ENCODE measurements at places on chromosomes 16 and 17.
A peak's percentile ranks its signal among the peaks of the same experiment; 100 is the strongest.

DNA sequence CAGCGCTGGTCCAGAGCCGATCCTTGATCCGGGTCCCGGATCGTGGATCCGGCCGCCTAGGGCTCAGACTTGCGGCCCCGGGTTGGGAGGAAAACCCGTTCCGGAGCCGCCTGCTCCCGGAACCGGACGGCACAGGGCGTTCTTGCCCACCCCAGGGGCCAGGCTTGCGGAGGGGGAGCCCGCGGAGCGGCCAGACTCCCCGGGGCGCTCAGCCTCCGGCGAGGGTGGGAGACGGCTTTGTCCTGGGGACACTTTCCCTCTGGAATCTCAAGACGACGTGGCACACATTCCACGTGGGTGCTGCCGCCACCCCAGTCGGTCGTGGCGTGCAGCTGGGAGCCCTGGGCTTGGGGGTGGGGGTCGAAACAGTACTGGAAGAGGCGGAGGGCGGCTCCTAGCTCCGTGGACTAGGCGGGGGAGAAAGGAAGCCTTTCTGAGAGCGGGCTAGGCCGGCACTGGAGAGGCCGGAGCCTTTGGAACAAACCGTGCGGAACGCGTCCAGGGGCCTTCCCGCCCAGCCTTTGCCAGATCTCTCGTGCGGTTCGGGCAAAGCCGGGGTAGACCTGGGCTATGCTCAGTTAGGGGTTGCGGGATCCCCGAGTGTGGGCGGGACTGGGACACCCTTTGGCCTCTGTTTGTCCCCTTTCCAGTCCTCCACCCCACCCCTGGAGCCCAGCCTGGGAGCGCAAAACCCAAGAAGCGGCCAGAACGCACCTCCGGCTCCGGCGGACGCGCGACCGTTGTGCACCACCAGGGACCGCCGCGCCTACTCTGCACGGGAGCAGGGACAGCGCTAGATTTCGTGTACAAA, 26.5 kb downstream of the SREBF1 start:
- peak; percentile 90 for DNase-seq

DNA sequence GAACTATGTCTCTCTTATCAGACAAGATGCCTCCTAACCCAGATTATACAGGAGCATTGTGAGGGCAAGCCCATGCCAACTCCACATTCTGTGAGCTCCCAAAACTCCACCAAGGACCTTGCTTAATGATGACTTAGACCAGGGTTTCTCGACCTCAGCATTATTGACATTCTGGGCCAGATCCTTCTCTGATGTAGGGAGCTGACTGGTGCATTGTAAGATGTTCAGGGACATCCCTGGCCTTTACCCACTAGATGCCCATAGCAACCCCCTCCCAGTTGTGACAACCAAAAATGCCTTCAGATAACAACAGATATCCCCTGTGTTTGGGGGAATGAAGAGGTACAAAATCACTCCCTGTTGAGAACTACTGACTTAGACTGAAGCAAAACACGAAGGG, 43.6 kb downstream of the HOXB1 start:
- no peak for DNase-seq

DNA sequence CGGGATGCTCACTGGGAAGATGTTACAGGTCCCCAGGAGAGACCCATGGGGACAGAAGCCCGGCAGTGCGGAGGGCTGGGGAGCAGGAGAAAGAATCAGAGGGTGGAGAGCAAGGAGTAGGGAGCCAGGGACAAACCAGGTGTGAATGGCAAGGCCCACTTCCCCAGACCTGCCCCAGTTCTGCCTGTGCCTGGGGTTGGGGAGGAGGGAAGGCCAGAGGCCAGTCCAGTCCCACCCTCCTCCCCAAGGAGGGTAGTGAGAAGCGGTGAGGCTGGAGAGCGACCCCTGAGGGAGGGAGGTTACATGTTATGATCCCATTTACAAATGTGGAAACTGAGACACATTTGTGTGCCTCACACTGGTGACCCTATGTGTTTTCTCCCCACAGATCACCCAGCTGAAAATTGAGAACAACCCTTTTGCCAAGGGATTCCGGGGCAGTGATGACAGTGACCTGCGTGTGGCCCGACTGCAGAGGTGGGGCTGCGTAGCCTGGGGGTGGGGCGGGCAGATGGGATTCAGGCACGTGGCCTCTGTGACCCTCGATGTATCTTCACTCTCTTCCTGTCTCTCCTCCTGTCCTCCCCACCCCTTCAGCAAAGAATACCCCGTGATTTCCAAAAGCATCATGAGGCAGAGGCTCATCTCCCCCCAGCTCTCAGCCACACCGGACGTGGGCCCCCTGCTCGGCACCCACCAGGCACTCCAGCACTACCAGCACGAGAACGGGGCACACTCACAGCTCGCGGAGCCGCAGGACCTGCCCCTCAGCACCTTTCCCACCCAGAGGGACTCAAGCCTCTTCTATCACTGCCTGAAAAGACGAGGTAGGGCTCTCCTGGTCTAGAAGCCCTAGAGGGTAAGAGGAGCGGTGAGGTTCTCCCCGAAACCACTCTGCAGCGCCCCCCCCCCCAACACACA, 27.5 kb downstream of the TBX4 start:
- no peak for DNase-seq

- no peak for DNase-seq
These were observed 2.3 kb upstream of the CCNF start for GRCh38 chr16:2426941-2427361.

GRCh38 chr17:79747508-79748294, 17.0 kb downstream of the ENPP7 start:
- no peak for DNase-seq

GRCh38 chr16:50699326-50700159, 6.1 kb downstream of the NOD2 start:
- no peak for DNase-seq

DNA sequence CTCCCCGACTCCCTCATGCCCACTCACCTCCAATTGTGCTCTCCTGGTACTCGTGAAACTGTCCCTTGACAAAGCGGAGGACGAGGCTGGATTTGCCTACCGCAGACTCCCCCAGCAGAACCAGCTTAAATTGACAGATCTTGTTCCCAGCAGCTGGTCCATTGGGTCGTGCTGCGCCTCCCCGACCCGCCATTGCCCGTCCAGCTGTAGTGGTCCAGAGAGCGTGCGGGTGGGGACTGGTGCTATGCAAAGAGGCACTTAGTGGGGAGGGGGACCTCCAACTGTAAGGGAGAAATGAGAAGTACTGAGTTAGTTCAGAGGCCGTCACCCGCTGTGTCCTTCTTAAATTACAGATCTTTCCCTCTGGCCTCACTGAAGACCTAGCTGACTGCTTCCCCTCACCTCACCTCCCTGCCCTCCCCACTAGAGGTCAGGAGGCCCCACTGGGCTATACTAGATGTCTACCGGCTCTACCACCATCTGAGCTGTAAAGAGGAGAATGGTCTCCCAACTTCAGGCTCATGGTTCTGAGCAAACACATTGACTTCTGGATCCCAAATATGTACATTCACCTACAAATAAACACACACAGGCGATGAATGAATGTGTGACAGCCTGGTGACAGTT, 7.8 kb downstream of the HSPB9 start:
- no peak for DNase-seq

DNA sequence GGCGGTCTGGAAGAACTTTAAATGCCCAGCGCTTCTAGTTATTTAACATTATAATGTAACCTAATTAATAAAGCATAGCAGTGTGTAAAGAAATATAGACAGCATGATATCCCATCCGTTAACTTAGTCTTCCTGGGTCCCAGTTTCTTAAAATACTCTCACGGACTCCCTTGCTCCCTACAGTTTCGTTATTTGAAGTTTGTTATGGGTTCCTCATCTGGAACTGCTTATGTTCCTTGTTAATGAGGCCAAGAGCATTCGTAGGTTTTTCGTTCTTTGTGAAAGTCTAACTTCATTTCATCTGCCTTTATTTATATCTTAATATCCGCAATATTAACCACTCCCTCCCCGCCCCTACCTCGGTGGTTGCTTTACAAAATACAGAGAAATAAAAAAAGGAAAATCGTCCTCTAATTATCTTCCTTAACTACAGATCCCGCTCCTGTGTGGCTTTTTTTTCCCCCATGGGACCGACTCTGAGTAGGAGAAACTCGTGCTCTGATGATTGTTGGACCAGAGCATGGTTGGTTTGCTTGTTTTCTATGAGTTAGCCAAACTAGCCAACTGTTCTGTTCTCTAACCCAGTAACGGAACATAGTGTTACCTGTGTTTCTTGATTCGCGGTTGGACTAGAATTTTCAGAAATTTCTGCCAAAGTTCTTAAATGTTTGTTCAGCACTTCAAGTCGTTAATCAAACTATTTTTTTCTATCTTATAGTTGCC, 863 bp downstream of the ADPRM start:
- DNase-seq = no peak

DNA sequence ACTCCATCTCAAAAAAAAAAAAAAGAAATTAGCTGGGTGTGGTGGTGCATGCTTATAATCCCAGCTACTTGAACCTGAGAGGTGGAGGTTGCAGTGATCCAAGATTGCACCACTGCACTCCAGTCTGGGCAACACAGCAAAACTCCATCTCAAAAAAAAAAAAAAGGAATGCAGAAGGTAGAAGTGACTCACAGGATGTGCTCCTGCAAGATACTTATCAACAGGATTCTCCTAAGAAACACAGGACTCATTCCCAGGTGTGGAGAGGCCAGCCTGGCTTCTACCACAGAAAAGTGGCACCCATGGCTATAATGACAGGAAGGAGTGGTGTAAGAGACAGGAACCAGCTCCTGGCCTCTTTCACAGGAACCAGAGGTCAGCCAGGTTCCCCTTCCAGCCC, 13.8 kb downstream of the ELMO3 start:
- no peak for DNase-seq

- no peak for DNase-seq
These were observed 183.3 kb downstream of the PARN start for GRCh38 chr16:14446796-14447195.

DNA sequence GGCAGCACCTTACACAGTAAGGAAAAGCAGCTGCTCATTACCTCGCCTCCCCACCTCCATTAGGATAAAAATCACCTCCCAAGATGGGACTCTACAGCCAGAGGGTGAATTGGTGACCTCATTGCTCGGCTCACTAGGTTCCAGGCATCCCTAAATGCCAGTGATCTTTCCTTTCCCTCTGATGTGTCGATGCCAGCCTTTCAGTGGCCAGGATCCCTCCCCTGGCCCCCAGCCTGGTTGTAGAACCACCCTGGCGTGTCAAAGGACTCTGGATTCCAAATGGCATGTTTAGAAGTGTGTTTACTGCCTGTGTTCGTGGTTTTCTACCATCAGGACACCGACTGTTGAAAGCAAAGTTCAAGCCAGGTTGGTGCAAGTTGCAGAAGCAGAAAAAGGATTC, 72.1 kb upstream of the LYRM9 start:
- no peak for DNase-seq

GRCh38 chr17:67427424-67427823, 50.3 kb downstream of the PITPNC1 start:
- no peak for DNase-seq

GRCh38 chr16:86249631-86250030, 260.7 kb upstream of the FOXF1 start:
- no peak for DNase-seq

DNA sequence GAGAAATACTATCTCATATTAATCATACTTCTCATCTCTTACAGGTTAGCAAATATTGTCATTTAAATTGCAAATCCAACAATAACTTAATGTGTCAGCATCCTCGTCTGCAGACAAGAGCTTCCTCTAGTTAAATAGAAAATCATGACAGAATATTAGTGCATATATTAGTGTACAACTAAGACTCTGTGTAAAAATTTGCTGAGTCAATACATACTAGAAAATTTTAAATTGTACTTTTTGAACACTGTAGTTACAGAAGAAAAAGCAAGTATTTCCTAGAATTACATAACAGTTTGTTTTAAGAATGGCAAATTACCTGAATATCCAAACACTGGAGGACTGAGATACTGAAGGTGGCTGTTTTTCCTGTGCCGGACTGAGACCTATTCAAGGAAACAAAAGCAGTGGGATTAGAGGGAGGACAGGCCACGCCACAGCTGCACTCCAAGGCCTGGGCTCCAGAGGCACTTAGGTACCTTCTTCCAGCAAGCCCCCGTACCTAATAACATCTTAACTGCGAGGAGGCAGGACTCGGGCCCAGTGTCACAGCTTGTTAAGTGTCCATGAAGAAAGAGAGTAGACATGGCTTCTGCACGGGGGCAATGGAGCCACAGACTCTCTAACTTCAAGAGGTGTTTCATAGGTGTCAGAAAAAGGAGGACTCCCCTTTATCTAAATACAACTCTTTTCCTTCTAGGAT, 5.3 kb downstream of the EIF4A3 start:
- DNase-seq = no peak

DNA sequence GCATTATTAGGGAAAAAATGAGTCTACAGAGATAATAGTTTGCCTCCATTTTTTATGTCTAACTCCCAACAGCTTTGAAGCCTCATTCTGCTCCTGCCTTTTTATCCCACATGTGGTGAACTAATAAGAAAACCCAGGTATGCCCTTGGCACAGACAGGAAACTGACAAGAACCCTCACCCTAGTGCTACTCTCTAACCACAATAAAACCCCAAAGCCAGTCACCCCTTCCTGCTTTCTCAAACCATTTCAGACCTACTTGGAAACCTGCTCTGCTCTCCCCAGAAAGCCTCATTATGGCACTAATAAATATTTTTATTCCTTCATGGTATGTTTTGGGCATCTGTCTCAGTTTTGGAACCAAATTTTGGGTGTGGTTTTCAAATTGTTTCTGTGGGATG, 3.9 kb upstream of the MARVELD3 start:
- no peak for DNase-seq

Measured in ELF-1 (cell line).